ENCODE measurements at places on chromosomes 7 and 10. TPM values are rescaled to one million over a fixed set of nuclear protein-coding genes. Genes with fewer than 3 reads are reported as not detected.

FXYD4 gene
- 0.71 TPM for total RNA-seq

HOXA13 gene
- total RNA-seq, result 3.6 TPM

MSRB2 gene
- 13.6 TPM for total RNA-seq

TFR2 gene
- total RNA-seq, result 11.8 TPM

GRCh38 chr7:125173571-125173970 lies 243.9 kb upstream of the POT1 start:
- H3K36me3 ChIP-seq, result no peaks in the 10 kb centered on the region
- no peaks in the 10 kb centered on the region for H3K27me3 ChIP-seq
- H3K4me1 ChIP-seq, result no peaks in the 10 kb centered on the region
- no peak overlapping the region for H3K4me3 ChIP-seq
- DNase-seq, result no peak

GRCh38 chr10:78702876-78703275 lies 365.9 kb upstream of the ZMIZ1 start:
- no peak overlapping the region for H3K4me3 ChIP-seq
- H3K27ac ChIP-seq, result no peak overlapping the region
- H3K4me1 ChIP-seq, result peaks cover 14% of the 10 kb centered on the region
- no peaks in the 10 kb centered on the region for H3K36me3 ChIP-seq
- no peaks in the 10 kb centered on the region for H3K27me3 ChIP-seq

ADAM8 gene
- 4.1 TPM for total RNA-seq

GRCh38 chr7:44380189-44380830 lies 54.9 kb upstream of the CAMK2B start:
- no peak overlapping the region for H3K27ac ChIP-seq
- H3K4me1 ChIP-seq, result no peaks in the 10 kb centered on the region
- peaks cover 4% of the 10 kb centered on the region for H3K27me3 ChIP-seq
- no peak for DNase-seq
- peaks cover 5% of the 10 kb centered on the region for H3K36me3 ChIP-seq

- no peaks in the 10 kb centered on the region for H3K27me3 ChIP-seq
- no peaks in the 10 kb centered on the region for H3K4me1 ChIP-seq
- H3K27ac ChIP-seq, result no peak overlapping the region
- peak; percentile 24 for DNase-seq
- H3K36me3 ChIP-seq, result no peaks in the 10 kb centered on the region
- H3K4me3 ChIP-seq, result no peak overlapping the region
Measured at GRCh38 chr10:94630017-94630688, 53.4 kb upstream of the CYP2C18 start.

GRCh38 chr7:141649137-141649864 lies 52.7 kb downstream of the DENND11 start:
- H3K27me3 ChIP-seq, result no peaks in the 10 kb centered on the region
- H3K36me3 ChIP-seq, result no peaks in the 10 kb centered on the region
- DNase-seq, result no peak
- no peaks in the 10 kb centered on the region for H3K4me1 ChIP-seq
- H3K4me3 ChIP-seq, result no peak overlapping the region
- H3K27ac ChIP-seq, result no peak overlapping the region

DNA sequence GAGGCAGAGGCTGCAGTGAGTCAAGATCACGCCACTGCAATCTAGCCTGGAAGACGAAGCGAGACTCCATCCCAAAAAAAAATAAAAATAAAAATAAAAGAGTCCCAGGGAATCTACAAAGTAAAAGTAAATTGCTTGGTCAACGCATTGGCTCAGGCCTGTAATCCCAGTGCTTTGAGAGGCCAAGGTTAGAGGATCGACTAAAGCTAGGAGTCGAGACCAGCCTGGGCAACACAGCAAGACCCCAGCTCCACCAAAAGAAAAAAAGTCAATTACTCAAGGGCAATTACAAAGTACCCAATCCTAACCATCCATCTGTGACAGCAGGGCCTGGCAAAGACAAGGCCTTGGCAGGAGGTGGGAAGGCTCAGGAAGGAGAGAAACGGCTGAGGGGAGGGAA lies 127.6 kb upstream of the CALN1 start:
- H3K4me1 ChIP-seq, result peaks cover 13% of the 10 kb centered on the region

MMD2 gene
- total RNA-seq, result not detected

FAM237B gene
- not detected for total RNA-seq

DNA sequence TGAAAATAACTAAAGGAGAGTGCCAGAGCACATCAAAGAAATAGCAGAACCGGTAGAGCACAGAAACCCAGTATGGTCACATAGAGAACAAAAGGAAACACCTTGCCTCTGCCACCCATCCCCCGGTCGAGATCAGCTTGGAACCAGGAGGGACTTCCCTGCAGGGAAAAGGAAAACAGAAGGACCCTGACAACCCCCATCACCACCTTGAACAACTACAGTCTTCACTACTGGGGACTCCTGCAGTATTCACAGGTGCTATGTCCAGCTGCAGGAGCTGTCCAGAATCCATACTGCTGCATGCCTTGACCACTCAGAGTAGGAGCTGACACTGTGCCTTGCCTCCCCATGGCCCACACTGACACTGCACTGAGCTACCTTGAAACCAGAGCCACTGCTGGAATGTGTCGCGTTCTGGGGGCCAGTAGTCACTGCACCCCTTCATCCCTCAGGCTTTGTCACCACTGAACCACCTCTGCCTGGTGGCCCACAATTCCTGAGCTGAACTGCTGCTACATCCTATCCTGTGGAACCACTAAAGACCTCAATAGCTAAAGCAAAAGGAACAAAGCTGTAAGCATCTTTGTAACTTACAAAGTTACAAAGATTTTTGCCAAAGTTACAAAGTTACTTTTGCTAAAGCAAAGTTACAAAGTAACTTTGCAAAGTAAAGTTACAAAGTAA lies 66.8 kb downstream of the TRIL start:
- no peak for DNase-seq
- no peaks in the 10 kb centered on the region for H3K27me3 ChIP-seq
- H3K36me3 ChIP-seq, result no peaks in the 10 kb centered on the region
- H3K4me3 ChIP-seq, result no peak overlapping the region
- H3K27ac ChIP-seq, result no peak overlapping the region

DNA sequence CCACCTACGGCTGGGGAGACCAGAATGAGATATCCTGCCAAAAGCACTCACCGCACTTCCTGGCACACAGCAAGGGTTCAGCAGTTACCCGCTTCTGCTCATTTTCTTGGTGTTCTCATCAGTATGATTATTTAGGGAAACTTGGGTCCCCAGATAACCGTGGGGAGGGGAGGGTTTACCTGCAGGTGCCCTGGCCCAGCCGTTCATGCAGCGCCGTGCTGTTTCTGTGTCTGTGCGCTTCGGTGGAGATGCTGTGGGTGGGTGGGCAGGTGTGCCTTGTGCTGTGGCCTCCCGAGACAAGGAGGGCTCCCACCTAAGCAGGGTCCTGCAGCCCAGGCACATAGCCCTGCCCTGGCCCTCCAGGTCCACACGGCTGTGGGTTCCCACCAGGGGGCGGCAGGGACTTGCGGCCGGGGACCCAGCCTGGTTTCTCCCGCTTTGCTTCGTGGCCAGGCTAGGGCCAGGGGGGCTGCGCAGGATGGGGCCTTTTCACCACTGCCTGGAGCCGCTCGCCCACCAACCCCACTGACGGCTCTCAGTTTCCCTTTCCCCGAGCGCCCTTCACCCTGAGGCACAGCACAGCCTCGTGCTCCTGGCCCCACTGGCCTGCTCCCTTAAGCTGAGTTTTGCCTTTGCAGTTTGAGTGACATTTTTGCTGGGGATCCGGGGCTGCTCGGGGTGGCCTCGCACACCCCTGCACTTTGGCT lies 78.5 kb downstream of the LHPP start:
- no peak overlapping the region for H3K4me3 ChIP-seq
- no peak overlapping the region for H3K27ac ChIP-seq
- DNase-seq, result no peak
- no peaks in the 10 kb centered on the region for H3K4me1 ChIP-seq
- H3K36me3 ChIP-seq, result no peaks in the 10 kb centered on the region

- DNase-seq, result peak; percentile 29
- peaks cover 18% of the 10 kb centered on the region for H3K4me1 ChIP-seq
- no peak overlapping the region for H3K4me3 ChIP-seq
- H3K27ac ChIP-seq, result no peak overlapping the region
- no peaks in the 10 kb centered on the region for H3K27me3 ChIP-seq
Measured at GRCh38 chr10:132904181-132904813, 38.1 kb downstream of the CFAP46 start.

SPDYE1 gene
- not detected for total RNA-seq

- H3K4me3 ChIP-seq, result no peak overlapping the region
- DNase-seq, result no peak
- H3K27me3 ChIP-seq, result no peaks in the 10 kb centered on the region
- H3K27ac ChIP-seq, result no peak overlapping the region
- H3K36me3 ChIP-seq, result no peaks in the 10 kb centered on the region
Measured at GRCh38 chr7:157488281-157488680, 151.5 kb downstream of the DNAJB6 start.

STARD3NL gene
- total RNA-seq, result 32.0 TPM

GRCh38 chr7:150972023-150972468 lies 6.1 kb downstream of the KCNH2 start:
- no peak for DNase-seq
- H3K36me3 ChIP-seq, result no peaks in the 10 kb centered on the region
- peaks cover 27% of the 10 kb centered on the region for H3K4me1 ChIP-seq
- no peak overlapping the region for H3K4me3 ChIP-seq

DNA sequence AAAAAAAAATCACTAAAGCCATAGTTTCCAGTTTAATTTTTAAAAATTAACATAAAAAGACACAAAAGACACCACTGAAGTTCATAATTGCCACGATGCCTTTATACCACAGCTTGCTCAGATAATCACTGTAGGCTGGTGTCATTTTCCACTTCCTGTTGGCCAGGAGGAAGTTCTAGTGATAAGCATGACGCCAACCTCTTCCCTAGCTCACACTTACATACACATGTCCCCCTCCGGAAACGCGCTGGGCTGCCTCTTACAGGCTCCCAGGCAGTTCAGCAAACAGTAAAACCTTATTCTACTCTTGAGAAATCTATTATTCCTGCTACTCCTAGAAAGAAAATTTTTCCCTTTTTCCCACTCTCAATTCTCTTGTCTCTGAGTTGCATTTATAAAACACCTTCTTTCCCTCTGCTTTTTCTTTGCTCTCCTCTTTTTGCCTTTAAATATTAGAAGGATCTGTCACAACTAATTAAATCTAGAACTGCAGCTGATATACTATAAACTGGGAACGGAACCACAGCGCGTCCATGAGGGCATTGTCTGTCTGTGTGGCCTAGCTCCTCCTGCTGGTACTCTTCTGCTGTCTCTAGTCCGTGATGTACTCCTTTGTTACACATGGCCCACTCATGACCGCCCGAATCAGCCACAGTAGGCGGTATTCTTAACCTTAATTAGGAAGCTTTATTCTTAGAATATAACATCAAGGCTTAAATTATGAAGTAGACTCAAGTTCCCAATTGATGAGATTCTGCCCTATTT lies 664.9 kb downstream of the CNTNAP2 start:
- no peak for DNase-seq
- no peak overlapping the region for H3K4me3 ChIP-seq
- H3K4me1 ChIP-seq, result no peaks in the 10 kb centered on the region
- no peaks in the 10 kb centered on the region for H3K36me3 ChIP-seq

LLCFC1 gene
- not detected for total RNA-seq

AUTS2 gene
- total RNA-seq, result 0.93 TPM

DNA sequence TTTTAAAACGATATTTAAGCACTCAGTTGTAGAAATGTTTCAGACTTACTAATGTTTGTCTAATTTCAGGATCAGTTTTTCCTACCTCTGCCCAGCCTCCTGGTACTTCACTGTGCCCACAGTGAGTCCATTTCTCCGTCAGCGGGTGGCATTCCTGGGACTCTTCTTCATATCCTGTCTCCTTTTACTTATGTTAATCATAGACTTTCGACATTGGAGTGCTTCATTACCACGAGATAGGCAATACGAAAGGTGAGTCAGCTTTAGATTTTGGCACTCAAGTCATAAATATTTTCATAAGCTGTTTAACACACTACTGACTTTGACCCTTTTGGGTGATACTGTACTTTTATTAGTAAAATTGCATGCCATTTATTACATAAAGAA lies 2.1 kb downstream of the ENTPD7 start:
- no peak overlapping the region for H3K27ac ChIP-seq
- no peaks in the 10 kb centered on the region for H3K27me3 ChIP-seq
- no peak for DNase-seq

- no peak overlapping the region for H3K4me3 ChIP-seq
- H3K27ac ChIP-seq, result no peak overlapping the region
- no peaks in the 10 kb centered on the region for H3K36me3 ChIP-seq
- no peak for DNase-seq
Measured at GRCh38 chr10:116005301-116005700, 267.7 kb downstream of the GFRA1 start.

- H3K4me1 ChIP-seq, result no peaks in the 10 kb centered on the region
- no peaks in the 10 kb centered on the region for H3K27me3 ChIP-seq
- H3K27ac ChIP-seq, result no peak overlapping the region
- DNase-seq, result no peak
- no peak overlapping the region for H3K4me3 ChIP-seq
Measured at GRCh38 chr7:87982116-87982515, 48.1 kb downstream of the ADAM22 start.

DNA sequence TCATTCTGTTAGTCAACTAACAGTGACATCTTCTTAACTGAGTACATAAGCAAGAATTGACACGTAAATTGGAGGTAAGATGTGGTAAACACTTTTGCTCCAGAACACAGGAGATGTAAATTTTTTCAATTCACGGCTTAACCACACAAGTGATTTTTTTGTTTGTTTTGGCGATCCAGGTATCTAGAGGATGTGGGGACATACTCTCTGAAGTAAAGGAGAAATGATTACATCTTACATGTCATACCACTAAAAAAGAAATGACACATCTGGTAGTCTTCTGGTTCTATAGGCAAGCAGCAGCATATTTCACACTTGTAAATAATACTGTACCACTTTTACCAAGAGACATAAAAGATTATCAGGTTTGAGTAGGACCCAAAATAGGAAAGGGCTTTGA lies 200.3 kb upstream of the ZWINT start:
- H3K4me1 ChIP-seq, result no peaks in the 10 kb centered on the region
- H3K27me3 ChIP-seq, result no peaks in the 10 kb centered on the region
- no peak overlapping the region for H3K27ac ChIP-seq
- DNase-seq, result no peak
- H3K36me3 ChIP-seq, result no peaks in the 10 kb centered on the region

DNA sequence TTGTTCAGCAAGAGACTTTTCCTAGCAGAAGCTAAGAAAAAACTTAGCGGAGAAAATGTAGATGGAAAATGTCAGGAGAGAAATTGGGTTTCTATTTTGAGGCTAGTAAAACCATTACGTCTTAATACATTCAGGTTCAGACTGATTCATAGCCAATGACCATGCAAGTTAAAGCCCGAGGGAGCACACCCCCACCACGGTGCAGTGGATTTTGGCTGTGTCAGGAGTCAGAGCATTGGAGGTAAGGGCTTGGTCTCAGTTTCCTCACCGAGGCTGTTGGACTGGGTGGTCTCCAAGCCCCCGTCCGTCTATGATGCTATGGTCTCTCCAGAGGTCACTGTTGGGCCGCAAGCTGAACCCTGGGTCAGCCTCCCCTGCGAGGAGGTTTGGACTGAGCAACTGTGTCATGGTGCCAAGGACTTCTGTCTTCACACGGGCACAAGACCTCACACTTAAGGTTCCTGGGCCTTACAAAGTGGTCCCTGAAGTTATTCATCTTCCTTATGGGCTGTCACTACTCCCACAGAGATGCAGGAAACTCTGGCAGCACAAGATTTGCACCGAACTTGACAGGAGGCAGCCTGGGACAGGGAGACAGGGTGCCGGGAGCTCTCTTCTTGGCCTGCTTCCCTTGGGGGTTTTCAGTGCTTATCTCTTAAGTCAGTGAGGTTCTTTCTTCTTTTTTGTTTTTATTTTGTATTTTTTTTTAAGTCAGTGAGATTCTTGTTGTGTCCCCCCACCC lies 186.8 kb downstream of the PHTF2 start:
- H3K27ac ChIP-seq, result no peak overlapping the region
- H3K36me3 ChIP-seq, result no peaks in the 10 kb centered on the region
- DNase-seq, result no peak

GRCh38 chr7:82729172-82730030 lies 285.8 kb upstream of the CACNA2D1 start:
- peak; percentile 48 for DNase-seq
- no peak overlapping the region for H3K27ac ChIP-seq
- no peak overlapping the region for H3K4me3 ChIP-seq
- H3K27me3 ChIP-seq, result no peaks in the 10 kb centered on the region

DDIT4 gene
- total RNA-seq, result 462 TPM

ASB10 gene
- not detected for total RNA-seq
